ENCODE measurements at places on chromosomes 3 and 15.

DNA sequence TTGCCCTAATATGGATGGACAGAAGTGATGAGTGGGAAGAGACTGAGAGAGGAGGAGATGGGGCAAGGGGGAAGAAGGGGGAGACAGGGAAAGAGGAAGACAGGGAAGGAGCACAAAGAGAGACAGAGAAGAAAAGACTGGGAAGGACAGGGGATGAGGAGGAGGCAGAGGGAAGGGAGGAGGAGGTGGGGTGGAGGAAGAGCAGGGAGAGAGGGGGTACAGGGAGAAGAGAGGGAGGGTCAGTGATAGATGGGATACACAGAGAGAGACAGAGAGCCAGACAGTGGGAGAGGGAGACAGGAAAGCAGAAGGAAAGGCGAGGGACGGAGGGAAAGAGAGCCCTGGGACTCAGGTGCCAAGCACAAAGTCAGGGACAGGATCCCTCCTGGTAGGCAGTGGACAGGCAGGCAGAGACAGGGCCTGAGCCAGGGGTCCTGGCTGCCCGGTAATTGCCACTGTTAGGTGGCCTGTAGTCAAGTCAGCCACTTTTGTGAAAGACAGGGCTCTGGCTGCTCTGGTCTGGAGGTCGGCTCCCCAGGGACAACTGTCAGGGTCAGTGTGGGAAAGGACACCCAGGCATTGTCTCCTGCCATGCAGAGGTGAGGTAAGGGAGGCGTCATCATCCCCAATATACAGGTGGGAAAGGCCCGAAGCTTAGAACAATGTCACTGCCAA is 9.8 kb downstream of the VILL start:
- no peak for DNase-seq

DNA sequence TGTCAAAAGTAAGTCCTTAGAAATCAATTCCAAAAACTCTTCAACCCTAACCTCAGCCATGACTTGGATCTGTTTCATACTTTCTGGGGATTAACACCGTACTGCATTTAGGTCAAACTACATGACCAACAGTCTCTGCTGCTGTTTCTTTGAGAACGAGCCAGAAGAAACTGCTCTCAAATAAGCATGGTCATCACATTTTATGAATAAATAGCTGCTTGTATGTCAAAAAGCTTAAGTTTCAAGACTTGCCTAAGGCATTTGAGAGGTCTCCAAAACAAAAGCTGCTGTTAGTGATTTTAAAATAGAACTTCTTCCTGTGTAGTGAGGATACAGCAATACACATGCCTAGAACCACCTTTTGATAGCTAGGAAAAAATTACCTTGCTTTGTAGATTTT is 166.3 kb upstream of the CHRM5 start:
- DNase-seq, result no peak

DNA sequence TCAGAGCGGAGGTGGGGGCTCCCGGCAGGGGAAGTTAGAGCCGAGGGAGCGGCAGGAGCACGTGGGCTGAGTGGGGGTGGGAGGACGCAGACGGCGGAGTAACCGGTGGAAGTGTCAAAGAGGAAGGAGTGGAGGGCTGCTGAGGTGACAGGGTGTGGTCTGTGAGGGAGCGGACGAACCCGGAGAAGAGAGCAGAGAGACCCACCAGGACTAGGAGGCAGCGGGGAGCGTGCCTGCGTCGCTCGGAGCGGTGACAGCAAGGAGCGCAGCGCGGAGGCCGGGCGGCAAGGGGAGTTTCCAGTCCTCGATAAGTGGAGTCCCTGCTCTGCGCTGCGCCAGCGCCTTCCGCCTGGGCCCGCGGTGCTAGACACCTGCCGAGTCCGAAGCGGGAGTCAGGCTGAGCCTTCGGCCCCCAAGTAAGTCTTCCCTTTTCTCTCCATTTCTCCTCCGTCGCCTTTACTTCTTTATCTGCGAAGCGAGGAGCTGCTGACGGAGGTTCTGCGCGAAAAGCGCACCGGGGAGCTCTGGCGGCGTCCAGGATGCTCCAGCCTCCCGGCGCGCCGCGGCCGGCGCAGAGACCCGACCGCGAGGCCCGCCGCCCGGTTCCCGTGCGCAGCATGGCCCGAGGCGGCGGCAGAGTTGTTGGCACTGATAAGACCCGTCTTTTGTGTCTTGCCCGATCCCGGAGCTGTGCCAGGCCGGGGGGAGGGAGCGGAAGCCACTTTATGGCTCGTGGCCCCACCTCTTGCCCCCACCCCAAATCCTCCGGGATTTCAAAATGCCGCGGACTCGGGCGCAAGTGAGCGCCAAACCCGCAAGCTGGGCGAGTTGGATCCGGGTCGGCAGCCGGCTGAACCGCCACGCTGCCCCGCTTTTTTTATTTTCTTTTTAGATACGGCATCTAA is 533.0 kb upstream of the SEMA6D start:
- peak; percentile 10 for DNase-seq

- no peak for DNase-seq
Observed at GRCh38 chr3:25420885-25421284, 7.2 kb upstream of the RARB start.

DNA sequence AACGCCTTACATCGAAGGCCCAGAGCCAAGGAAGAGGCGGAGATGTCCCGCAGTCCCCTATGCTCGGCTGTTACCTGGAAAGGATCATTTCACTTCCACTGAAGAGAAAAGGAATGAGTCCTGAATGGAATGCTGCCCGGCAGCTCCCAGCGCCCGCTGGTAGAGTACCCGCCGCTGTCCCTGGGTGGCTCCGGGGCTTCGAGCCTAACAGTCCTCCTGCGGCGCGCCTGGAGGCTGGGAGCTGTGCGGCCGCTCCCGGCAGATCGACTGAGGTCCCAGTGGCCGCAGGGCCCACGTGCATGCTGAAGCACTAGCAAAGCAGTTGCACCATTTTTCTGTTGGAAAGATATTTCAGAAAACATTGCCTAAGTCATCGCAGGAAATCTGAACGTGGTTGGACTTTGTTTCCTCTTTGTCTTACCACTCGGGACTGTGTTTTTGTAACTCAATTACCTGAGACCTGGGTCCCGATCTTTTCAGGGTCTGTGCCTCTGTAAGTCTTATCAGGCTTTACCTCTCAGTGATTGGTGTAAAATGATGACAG is 984 bp downstream of the RNU6-1 start:
- DNase-seq, result no peak

DNA sequence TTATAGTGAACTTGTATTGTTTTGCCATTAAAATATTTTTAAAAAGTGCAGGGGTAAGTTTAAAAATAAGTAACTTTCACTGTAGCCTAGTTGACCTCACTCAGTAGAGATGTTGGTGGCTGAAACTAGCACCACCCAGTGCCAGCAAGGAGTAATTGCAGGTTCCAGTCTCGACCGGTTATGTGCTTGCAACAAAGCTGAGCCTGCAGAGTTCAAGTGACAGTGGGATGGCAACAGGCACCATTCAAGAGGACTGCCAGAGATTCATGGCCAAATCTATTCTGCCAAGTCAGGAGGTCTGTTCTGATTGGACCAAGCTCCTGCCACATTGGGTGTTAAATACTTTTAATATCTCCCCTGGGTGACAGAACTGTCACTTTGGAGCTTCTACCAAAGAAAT is 2.7 kb downstream of the ADAMTS7 start:
- DNase-seq, result peak; percentile 28

GRCh38 chr3:9019259-9019961 is 56.1 kb upstream of the RAD18 start:
- no peak for DNase-seq

- DNase-seq, result no peak
Observed at GRCh38 chr3:39202094-39202493, 9.7 kb upstream of the XIRP1 start.

DNA sequence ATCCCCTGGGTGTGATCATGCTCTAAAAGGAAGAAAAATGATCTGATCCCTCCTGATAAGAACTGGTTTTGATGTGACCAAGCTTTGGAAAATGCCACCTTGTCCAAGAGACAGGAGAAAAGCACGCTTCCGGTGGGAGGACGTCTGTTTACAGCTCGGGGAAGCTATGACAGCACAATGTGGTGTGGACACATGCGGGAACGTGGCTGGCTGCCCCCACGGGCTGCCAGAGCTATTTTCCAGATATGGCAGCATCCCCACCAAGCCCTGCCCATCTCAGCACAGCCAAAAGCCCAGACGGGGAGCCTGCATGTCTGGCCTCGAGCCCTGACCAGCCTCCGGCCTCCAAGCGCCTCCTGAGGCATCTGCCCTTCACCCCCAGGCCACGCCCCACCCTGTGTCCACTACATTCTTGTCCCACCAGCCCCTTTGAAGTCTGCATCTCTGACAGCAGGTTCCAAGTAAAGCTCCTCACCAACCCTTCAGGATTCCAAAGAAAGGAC is 63.2 kb upstream of the HRH1 start:
- no peak for DNase-seq

DNA sequence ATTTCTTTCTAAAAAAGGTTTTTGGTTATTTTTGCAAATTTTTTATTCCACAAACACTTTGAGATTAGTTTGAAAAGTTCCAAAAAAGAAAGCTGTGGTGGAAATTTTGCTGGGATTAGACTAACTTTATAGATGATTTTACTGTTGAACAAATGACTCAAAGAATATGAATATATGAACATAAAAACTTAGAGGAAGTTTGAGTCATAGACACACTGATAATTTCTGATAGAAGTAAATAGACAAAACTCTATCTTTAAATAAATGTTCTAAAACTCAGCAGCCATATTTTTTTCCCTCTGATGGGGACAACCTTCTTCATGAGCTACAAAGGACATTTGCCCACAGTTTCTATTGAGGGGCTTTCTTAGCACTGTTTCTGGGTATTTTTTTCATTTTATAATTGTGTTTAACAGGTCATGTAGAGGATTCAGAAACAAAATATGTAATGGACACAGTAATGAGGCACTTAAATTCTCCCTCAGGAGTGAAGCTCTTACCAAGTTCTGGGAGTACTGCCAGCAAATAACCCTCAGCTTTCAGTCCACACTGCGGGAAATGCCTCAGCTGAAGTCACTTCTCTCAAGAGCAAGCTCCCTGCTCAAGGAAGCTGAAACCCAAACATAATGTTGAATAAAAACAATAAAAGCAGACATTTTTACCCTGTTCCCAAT is 157.6 kb downstream of the NFKBIZ start:
- DNase-seq, result no peak

- DNase-seq, result peak; percentile 17
Observed at GRCh38 chr3:187318819-187319616, 27.5 kb upstream of the MASP1 start.

GRCh38 chr3:94311651-94312050 is 248.8 kb downstream of the NSUN3 start:
- no peak for DNase-seq

DNA sequence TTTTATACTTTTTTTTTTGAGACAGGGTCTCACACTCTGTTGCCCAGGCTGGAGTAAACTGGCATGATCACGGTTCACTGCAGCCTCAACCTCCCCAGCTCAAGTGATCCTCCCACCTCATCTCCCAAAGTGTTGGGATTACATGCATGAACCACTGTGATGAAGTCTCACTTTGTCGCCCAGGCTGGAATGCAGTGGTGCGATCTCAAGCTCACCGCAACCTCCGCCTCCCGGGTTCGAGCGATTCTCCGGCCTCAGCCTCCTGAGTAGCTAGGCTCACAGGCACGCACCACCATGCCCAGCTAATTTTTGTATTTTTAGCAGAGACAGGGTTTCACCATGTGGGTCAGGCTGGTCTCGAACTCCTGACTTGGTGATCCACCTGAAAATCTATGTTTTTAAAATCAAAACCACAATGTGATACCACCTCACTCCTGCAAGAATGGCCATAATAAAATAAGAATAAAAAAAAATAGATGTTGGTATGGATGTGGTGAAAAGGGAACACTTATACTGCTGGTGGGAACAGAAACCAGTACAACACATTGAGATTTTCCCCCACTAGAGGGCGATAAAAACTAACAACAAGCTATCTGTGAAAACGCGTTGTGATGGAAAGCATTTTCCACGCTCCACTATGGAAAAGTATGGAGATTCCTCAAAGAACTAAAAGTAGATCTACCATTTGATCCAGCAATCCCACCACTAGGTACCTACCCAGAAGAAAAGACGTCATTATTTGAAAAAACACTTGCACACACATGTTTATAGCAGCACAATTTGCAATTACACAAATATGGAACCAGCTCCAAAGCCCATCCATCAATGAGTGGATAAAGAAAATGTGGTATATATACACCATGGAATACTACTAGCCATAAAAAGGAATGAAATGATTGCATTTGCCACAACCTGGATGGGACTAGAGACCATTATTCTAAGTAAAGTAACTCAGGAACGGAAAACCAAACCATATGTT is 26.8 kb upstream of the OCA2 start:
- DNase-seq, result no peak

DNA sequence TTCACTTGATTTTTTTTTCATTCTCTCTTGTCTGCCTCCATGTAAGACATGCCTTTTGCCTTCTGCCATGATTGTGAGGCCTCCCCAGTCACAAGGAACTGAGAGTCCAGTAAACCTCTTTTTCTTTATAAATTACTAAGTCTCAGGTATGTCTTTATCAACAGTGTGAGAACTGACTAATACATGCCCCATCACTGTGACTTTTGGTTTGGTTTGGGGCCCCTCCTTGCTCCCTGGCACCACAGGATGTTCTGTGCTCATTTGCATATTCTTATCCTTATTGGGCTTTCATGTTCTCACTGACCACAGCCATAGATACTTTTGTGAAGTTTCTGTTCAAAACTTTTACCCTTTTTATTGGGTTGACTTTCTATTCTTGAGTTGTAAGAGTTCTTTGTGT is 3.8 kb upstream of the PRR20G start:
- no peak for DNase-seq

GRCh38 chr3:194485881-194486539 is 792 bp downstream of the ATP13A3 start:
- peak; percentile 52 for DNase-seq

DNA sequence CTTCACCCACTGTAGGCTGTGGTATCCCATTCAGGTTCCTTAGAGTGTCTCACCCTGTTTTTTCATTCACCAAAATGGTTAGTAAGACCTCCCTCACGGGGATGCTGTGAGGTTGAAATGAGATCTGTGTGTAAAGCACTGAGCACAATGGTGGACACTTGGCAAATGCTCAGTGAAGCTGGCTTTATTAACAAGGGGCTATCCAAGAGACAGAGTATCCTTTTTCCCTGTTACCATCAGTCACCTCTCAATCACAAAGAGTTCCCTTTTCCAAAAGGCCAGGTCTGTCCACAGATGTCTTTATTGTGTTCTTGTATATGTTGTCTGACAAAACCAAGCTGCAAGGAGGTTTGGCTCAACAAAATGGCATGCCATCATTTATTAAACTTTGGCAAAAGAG is 138.9 kb upstream of the RARB start:
- no peak for DNase-seq

GRCh38 chr3:144107923-144108322 is 136.3 kb downstream of the DIPK2A start:
- no peak for DNase-seq

DNA sequence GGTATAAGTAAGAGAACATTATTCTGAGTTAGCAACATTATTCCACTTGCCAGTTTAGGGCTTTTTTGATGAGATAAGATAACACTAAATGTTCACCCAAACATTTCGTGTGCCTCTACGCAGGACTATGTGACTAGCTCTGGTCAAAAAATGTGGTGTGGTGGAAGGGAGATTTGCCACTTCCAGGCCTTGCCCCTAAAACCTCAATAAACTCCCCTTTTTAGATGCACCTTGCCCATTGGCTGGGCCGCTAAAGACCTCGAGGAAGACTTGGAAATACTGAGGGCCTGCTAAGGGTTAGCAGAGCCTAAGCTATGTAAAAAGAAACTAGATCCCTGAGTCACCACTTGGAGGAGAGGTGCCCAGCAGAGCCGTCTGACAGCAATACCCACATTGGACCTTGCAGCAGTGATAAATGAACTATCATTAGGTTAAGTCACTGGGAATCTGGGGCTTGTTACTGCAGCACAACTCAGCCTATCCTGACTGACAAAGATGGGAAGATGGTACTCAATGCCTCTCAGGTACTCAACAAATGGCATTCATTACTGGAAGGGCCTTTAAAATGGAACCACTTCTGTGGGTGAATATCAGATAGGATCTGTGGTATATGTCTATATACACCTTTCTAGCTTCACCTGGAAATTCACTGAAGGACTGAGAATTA is 331.5 kb upstream of the TLE3 start:
- DNase-seq, result no peak
